ENCODE measurements at places on chromosomes 4 and X.

DNA sequence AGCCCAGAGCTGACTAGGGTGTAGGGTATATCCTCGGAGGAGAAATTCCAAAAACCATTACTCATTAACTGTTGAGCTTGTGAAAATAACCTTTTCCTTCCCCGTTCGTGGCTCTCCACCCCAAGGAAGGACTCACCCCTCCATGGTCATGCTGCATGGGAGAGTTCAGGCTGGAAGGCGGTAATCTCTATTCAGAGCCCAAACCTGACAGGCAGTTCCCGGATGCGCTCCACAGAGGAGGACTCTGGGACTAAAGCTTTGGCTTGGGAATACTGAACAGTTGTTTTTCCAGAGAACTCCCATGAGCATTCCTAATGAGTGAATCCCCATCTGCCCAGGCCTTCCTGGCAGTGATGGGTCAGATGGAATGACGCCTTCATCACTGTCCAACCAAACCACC, 125.4 kb downstream of the BCOR start:
- DNase-seq = no peak

- DNase-seq = peak; percentile 28
Measured at GRCh38 chrX:70452143-70452733, 7.6 kb downstream of the DLG3 start.

DNA sequence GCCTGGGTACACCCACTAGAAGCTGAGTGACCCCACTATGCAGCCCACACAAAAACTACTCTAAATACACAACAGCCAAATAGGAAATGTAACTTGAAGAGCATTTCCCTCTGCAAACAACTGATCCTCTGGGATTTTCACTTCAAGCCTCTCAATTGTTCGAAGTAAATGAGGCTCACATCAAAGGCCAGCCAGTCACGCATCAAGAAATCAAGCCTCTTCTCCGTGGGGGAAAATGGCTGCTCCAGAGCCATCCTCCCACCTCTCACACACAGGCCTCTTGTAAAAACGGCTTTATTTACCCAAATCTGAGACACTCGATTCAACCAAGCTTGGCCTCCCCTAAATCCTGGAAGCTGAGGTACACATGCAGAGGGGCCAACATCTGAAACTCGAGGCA, 14.3 kb downstream of the PCDH19 start:
- no peak for DNase-seq

DNA sequence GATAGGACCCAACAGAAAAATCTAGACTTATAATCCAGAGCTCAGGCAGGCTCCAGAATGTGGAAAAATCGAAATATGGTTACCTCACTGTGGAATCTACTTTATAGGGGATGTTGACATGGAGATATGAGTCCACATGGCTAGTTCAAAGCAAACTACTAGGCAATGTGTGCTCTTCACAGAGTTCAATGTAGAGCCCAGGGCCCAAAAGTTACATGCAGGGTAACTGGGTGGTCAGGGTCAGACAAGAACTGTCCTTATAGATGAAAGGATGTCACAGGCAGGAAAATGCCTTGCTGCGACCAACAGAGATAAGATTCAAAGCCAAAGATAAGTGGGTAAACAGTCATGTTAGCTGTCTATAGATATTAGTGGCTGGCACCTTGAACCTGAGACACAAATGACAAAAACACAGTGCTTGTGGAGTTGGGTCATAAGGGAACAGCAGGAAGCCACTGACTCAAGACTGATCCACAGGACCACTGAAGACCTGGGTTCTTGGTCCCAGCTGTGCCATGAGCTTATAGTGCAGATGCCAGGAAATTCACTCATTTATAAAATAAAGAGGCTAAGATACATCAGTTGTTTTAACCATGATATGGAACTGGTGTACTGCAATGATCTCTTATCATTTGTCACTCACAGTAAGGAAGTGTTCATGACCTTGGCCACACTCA, 101.7 kb upstream of the MBNL3 start:
- no peak for DNase-seq

DNA sequence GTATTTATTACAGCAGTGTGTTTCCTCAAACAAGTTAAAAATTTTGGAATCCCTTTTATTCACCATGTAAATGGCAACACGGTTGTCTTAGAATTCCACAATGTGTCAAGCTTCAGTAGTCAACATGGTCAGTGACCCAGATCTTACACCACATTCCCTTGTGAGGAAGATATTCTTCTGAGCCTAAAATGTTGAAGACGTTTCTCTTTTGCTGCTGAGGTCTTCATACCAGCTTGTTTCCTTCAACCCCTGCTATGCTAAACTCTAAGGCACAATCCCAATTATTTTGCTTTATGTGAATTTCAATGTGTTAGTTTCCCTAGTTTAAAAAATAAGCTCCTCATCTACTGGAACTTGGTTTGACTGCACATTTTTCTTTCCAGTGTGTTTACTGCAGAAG, 17.6 kb upstream of the LDB2 start:
- no peak for DNase-seq

- no peak for DNase-seq
Measured at GRCh38 chrX:154991039-154991438, 31.5 kb downstream of the F8 start.

- no peak for DNase-seq
Measured at GRCh38 chr4:174549721-174550120, 27.4 kb upstream of the HPGD start.

GRCh38 chrX:267771-268261, 13.4 kb upstream of the PLCXD1 start:
- DNase-seq = no peak

DNA sequence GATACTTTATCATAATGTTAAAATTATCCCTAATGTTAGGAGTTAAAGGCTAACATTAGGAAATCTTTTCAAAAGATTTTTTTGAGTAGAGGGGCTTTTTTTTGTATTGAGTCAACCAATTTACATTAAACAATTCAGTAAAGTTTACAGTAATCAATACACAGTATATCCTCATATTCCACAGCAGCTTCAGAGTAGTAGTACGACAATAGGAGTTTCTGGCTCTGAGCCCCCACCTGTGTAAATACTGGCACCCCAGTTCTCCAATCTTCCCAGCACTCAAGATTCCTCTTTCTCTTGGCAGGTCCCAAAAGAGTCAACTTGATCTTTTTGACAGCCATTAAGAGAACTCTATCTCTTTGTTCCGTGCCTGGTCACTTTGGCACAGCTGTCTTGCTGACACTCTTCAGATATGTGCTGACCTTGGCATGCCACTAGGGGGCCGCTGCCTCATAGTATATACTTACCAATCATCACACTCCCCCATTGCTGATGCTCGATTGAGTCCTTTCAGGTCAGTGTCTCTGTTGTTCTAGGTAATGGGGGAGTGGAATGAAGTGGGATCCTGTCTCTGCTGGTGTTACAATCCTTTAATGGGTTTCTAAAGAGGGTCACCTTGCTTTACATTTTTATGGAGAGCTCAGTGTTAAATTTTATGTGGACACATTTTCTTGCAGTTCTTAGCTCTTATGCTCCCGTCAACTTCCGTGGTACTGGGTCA, 19.5 kb upstream of the CCNI start:
- peak; percentile 62 for DNase-seq

- no peak for DNase-seq
Measured at GRCh38 chrX:120839491-120839890, 36.2 kb downstream of the CT47B1 start.

All from stimulated activated CD8-positive, alpha-beta memory T cell treated with anti-CD3 and anti-CD28 coated beads, Interleukin-15, amount 100 ng/mL, for 1 hour (primary cell).